ENCODE measurements at places on chromosomes 5 and 9.

DNA sequence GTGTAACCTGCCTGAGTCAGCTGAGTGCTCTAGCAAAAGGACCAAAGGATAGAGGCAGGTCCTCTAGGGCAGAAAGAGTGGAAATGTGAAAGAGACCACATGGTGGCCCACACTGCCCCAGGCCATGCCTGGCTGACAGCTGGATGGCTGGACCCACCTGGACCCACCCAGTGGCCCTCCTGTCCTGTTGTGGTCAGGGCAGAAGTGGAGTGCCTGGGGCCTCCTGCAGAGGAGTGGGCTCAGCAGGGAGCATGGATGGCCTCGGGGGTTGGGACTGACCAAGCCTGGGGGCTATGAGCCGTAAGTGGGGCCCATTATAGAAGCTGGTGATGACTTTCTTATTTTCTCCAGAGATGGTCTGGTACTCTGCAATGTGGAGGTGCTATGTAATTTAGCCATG, 55.7 kb upstream of the FAM120AOS start:
- DNase-seq = no peak

GRCh38 chr5:126763371-126763770, 13.6 kb upstream of the LMNB1 start:
- DNase-seq = no peak

GRCh38 chr5:31939151-31939550, 235.0 kb downstream of the GOLPH3 start:
- DNase-seq = no peak

GRCh38 chr5:167945542-167946384, 345.7 kb upstream of the WWC1 start:
- DNase-seq = no peak

GRCh38 chr9:133483611-133484010, 4.7 kb upstream of the SLC2A6 start:
- no peak for DNase-seq

- no peak for DNase-seq
Observed at GRCh38 chr5:160961761-160962160, 109.8 kb upstream of the ATP10B start.

DNA sequence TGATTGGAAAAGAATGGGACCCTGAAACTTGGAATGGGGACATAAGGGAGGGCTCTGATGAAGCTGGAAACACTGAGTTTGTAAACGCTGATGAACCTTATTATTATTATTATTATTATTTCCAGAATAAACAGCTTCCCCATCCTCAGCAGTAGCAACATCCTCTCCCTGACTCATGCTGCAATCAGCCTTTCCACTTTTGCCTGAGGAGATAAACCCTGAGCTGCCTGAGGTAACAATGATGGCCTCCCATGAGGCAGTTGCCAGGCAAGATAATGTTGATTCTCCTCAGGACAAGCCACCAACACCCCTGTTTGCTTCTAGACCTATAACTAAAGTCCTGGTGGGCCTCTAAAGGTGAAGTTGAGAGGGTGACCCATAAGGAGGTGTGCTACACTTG, 139.2 kb upstream of the ATP10B start:
- DNase-seq = no peak

- no peak for DNase-seq
Observed at GRCh38 chr5:89374144-89374784, 491.3 kb upstream of the MEF2C start.

DNA sequence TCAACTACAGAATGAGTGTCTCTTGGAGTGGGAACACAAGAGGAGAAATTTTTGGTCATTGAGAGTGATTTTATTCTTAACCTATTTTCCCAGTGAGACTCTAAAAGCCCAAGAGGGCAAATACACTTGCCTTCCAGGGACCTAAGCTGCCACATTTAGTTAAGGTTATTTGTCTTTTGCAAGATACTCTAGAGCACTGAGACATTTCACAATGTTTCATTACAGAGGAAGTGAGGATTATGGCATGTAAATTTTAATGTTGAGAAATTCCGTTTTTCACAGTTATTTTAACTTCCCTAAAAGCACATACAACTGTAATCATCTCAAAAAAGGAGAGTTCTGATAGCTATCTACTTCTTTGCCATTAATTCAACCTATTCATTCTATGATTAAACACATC, 38.7 kb upstream of the RAB3C start:
- no peak for DNase-seq

GRCh38 chr5:113017881-113018635, 41.5 kb downstream of the DCP2 start:
- DNase-seq = no peak

DNA sequence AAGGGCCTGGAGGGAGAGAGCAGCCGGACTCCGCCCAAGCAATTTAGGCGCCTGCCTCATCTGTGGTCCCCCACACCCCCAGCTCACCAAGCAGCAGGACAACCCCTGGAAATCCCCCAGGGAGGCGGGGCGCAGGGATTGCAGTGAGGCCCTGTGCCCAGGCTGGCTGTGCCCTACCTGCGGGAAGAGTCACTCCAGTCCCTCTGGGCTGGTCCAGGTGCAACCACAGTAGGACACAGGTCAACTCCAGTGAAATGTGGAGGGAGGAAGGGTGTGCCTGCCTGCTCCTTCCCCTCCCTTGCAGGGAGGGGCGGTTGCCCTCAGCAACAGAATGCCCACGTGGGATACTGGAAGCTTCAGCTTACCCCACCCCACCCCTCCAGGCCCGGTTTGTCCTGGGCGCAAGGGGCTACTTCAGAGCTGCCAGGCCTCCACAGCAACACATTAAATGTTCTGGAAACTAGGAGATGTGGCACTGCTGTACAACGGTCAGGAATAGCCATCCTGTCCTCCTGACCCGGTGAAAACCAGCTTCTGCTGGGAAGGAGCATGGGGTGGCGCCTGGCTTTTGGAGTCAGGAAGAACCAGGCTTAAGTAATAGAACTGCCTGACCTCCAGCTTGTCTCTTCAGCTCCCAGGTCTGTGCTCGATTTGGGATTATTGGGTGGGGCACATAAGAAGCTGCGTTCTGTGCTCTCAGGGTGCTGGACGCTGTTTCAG, 22.5 kb downstream of the ABO start:
- peak; percentile 21 for DNase-seq

- no peak for DNase-seq
Observed at GRCh38 chr5:79827159-79827629, 137.6 kb downstream of the CMYA5 start.

DNA sequence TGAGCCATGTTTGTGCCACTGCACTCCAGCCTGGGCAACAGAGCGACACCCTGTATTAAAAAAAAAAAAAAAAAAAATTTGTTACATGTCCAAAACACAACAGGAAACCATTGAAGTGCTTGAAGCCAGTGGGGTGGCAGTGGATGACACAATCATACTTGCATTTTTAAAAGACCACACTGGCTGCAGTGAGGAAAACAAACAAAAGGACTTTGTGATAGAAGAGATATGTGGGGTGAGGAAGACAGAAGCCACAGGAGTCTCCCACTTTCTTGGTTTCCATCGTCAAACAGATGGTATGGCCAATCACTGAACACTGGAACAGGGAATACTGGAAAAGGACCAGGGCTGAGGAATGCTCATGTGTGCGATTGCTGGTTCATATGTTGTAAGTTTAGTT, 20.9 kb upstream of the COMMD10 start:
- no peak for DNase-seq

DNA sequence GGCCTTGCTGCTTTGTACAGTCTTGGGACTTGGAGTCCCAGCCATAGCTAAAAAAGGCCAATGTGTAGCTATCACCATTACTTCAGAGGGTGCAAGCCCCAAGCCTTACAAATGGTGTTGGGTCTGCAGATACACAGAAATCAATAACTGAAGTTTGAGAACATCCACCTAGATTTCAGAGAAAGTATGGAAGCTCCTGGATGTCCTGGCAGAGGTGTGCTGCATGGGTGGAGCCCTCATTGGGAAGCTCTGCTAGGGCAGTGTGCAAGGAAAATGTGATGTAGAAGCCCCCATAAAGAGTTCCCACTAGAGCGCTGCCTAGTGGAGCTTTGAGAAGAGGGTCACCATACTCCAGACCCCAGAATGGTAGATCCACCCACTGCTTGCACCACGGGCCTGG, 626.7 kb upstream of the COX7C start:
- no peak for DNase-seq

- no peak for DNase-seq
Observed at GRCh38 chr5:33257807-33258429, 182.8 kb upstream of the TARS1 start.

DNA sequence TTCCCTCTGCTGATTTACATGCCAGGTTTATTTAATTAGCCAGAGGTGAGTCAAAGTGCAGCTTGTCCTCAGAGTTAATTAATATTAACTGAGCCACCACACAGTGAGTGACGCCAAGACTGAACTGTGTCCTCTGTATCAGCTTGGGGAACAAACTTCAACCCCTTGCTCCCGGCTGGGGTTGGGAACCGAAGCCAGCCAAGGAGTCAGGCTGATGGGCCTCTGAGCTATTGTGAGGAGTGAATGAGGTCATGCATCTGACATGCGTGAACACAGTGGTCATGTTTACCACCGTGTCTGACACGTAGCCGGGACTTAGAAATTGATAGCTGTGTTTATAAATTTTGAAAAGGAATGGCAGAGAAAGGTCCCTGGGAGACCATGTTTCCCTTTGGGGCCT, 17.1 kb downstream of the IGIP start:
- no peak for DNase-seq

DNA sequence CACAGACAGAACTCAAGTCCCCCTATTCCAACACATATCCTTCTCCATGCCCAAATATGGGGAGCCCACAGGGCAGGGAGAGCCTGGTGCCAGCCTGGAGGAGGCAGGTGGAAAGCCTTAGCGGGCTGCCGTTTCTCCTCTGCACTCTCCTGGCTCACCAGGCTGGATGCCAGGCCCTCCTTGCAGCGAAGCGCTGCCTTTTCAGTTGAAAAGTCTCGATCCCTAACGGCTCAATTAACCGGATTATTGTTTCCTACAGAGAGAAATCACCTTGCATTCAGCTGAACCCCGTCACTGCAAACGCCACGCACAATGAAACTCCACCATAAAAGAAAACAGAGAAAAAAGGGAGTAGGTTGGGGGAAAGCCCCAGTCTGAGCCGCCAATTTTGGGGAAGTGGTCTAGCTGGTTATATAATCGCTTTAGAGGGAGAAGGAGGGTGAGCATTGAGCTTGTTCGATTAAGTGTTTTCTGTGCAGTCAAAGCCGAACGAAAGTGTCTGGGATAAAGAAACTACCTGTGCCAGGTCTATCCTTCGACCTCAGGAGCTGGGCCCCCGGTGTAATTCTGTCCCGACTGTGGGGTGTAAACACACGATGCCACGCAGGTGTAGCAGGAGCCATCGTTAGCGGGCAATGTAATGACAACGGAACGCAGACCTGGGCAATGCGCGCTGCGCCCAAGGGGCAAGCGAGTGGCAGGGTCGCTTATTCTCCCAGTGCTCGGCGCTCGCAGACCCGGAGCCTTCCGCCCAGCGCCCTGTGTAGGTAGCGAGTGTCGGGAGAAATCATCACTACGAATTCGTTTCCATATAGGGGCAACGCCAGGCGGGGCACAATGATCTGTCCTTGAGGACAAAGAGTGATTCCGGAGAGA, 3.8 kb downstream of the BARHL1 start:
- peak; percentile 26 for DNase-seq

GRCh38 chr9:92100237-92100911, 14.8 kb downstream of the SPTLC1 start:
- no peak for DNase-seq

DNA sequence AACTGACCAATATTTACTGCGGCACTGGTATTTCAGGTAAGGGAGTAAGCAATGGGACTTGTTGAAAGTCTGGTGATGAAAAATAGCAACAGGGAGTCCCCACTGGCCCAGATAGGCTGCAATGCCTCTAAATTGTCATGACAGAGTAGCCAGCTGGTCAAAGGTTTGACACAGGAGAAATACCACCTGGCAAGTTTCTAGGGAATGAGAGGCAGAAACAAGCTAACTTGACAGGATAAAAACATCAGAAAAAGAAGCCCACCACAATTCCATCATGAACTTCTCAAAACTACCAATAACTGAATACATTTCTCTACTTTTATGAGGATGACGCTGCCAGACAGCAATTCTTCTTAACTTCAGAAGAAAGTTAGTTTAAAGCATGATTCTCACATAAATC, 99.8 kb downstream of the STRBP start:
- no peak for DNase-seq

- no peak for DNase-seq
Observed at GRCh38 chr5:133698646-133699526, 86.5 kb upstream of the FSTL4 start.

DNA sequence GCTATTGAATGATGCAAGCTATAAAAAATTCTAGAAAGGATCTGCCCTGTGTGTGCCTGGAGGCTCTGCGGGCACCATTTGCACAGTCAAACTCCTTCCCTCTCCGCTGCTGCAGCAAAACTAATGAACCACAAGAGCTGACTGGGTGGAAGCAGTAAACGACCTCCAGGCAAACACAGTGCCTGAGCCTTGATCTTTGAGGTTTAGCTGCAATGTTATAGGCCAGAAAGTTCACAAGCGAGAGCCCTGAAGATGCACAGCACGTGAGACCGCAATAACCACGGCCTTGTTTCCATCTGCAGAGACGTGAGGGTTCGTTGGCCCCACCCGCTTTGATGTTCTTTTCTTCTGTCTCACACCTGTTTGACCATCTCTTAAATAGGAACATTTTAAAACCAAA, 69.2 kb upstream of the S1PR3 start:
- DNase-seq = no peak

- no peak for DNase-seq
Observed at GRCh38 chr5:180215783-180216630, 7.0 kb upstream of the RASGEF1C start.

DNA sequence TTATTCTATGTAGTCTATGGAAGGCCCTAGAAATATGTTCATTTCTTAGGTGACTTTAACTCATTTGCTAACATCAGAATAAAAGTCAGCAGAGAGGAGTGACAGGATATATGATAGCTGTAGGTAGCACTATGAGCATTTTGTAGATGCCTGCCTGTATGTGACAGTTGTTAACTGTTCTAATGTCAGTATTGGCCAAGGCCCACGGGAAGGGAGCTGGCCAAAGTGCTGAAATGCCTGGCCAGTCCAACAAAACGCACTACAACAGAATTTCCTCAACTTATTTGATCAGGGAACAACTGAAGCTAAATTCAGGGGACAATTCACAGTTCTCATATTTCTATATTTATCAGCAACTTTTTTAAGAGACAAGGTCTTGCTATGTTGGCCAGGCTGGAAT, 20.8 kb downstream of the SV2C start:
- DNase-seq = no peak

GRCh38 chr9:133408042-133408441, 9.8 kb downstream of the REXO4 start:
- DNase-seq = no peak

DNA sequence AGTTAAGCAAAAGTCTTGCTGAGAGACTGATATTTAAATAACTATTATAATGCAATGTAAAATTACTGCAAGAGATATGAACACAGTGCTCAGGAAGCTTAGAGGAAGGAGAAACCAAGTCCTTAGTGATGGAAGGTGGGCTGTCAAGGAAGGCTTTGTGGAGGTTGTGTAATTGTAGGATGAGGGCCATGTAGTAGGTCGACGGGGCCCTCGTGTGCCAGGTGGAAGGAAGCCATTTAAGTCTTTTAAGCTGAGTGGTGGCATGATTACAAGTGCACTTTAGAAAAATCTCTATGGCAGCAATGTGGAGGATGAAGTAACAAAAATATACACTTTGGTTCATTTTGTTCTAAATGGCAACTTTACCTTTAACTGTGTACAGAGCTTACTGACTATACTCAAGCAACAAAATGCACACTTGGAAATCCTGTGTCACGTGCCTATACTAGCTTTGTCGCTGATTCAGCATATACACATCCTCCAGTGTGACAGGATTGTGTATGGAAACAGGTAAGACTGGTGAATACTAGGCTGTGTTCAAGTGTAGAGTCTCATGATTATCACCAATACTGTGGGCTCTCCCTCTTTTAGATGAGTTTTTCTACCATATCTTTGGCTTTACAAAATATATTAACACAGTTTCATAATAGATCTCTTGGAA, 78.6 kb downstream of the TMC1 start:
- no peak for DNase-seq
